ENCODE measurements at places on chromosomes 5 and 9. TPM values are rescaled to one million over a fixed set of nuclear protein-coding genes. Genes with fewer than 3 reads are reported as not detected.
A peak's percentile ranks its signal among the peaks of the same experiment; 100 is the strongest.

DNA sequence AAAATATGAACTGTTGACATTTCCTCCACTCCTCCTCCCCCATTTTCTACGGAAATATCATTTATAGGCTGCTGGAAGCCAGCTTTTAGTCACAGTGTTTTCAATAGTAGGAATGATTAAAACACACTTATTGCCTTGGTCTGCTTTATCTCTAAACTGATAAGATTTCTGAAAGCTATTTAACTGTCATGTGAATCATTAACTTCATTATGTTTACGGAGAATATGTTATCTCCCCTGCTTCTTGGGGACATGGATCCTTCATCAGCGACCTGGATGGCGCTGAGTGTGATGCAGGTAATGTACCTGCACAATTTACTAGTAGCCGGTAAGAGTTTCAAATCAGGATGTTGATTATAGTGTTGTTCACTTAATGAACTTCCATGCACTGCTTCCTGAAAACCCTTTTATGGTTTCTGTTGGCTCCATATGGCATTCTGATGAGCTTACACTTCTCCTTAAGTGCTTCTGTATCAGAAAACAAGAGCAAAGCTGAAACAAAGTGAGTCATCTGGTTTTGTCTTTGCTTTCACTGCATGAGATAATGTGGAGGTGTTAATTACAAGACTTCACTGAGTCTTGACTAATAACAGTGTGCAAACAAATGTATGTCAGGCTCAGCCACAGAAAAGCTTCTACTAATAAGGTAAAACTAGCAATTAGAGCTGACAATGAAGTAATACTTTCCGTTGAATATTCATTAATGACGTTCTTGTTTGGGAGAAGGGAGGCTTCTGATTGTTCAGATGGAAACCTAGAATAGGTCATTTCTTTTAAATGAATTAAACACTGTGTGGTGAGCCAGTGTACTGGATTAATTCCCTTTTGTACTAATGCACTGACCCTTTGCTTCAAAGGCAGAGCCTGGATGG lies 162.4 kb upstream of the ZNF608 start:
- DNase-seq, result no peak

FGF1 gene
- total RNA-seq, result 4.0 TPM

DNA sequence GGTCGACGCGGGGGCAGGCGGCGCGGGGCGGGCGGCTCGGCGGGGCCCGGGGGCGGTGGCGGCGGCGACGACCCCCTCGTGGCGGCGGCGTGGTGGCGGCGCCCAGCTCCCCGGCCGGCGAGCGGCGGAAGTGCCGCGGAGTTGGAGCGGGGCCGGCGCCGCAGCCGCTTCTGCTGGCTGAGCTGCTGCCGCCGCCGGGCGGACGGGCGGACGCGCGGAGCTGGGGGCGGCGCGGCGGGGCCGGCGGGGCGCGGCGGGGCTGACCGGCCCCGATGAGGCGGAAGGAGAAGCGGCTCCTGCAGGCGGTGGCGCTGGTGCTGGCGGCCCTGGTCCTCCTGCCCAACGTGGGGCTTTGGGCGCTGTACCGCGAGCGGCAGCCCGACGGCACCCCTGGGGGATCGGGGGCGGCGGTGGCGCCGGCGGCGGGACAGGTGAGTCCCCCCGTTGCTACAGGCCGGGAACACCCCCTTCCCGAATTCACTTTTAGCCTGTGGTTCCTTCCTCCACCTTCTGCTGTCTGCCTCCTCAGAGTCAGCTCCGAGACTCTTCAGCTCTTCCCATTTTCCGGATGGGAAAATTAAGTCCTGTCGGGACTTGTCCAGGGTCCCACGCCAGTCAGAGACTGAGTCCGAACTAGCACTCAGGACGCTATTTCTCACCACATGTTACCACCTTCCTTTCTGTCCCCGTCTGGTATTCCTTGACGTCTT lies at the start of gene GALNT10:
TSS of gene GALNT10 (plus strand) at position 139 of the 710 bp plus-strand sequence. CDS start at position 273, 134 bp downstream.
- no peak for DNase-seq

SLC6A19 gene
- not detected for total RNA-seq

EIF4E1B gene
- not detected for total RNA-seq

DNA sequence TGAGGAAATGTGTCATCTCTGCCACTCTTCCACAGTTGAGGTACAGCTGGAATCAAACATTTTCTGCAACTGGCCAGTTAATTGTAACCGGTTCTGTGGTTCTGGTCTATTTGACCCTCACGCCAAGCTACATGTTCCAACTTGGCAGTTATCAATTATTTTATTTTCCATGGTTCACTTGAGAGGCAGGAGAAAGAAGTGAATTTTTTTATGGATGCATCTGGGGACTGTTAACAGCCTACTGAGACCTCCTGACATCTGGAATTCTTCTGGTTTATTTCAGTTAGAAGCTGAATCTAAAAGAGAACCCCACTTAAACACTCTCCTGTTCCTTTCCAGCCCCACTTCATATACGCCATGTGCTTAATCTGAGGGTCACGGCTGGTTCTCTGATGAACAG lies 372.3 kb downstream of the DNAH5 start:
- DNase-seq, result no peak

DNA sequence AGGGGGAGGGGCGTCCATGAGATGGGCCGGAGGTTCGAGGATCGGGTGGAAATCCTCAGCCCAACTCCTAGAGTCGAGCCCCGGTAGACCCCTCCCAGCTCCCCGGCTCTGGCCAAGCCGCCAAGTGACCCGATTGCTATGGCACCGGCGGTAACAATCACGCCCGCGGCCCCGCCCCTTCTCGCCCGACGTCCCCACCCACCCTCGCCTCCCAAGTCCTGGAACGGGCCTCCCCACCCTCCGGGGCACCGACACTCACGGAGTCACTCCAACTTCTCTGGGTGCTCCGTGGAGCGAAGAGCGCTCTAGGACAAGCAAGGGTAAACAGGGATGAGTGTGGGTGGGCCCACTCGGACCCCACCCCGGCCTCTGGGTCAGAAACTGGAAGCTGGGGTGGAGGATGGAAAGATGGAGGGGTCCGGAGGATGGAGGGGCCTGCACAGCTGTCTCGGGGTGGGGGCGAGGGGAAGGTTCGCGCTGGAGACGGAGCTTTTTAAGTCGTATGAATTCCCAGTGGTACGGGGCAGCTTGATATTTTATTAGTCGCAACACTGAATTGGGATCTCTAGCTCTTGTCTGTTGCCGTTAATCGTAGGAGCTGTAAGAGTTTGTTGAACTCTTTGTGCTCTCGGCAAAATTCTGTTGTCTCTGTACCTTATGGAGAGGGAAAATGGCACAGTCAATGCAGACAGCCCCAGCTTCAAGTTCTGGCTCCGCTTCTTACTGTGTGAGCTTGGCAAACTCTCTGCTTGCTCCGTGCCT lies at the start of gene SPACA9:
TSS of gene SPACA9 (plus strand) at position 204 of the 762 bp plus-strand sequence. CDS start 5,050 bp downstream, outside the sequence.
- no peak for DNase-seq

GRCh38 chr5:11590475-11590874 lies 313.8 kb downstream of the CTNND2 start:
- no peak for DNase-seq

DNA sequence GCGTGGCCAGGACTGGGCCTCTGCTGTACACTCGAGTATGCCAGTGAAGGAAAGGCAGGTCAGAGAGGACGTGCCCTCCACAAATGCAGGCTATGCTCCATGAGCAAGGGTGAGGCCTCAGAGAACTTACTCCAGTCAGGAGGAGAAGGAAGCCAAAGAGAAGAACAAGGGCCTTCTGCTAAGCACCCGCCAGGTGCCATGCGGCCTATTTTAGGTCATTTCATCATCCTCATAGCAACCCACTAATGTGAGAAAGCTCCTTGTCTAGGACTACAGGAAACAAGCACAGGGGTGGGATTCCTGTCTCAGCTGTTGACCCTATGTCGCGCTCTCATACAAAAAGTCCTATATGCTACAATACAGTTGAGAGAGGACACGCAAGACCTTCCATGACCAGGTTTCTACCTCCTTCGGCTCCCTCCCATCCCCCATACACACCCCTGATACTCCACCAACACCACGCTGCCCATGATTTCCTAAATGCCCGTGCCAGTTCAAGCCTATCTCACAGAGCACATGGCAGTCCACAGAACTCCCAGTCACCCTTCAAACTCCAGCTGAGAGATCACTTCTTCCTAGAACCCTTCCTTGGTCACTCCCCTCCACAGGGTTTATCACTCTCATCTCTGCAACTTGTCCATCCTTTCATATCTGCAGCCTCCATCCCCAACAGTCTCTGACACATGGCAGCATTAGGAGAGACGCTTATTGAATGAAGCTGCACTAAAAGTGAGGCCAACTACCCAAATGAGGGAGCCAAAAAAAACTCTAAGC lies 26.8 kb downstream of the PSMB7 start:
- no peak for DNase-seq

DNA sequence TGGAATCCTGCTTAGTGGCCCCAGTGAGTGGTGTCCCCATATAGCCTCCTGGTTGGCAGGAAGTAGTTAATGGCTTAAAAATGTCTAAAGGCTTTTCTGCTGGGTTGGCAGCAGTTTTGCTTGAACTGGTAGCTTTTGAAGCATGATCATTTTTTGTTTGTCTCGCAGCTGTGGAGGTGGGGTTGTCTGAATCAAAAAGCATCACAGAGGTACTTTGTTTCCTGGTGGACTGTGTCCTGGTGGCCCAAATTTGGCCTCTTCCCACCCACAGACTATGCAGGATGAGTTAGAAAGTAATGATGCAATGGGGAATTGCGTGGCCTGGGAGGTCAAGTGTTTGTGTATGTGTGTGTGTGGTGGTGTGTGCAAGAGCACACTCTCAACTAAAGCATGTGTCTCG lies 322.7 kb downstream of the ARHGEF28 start:
- DNase-seq, result peak; percentile 18

TAF11L5 gene
- total RNA-seq, result not detected

ERCC8 gene
- total RNA-seq, result 12.0 TPM

DNA sequence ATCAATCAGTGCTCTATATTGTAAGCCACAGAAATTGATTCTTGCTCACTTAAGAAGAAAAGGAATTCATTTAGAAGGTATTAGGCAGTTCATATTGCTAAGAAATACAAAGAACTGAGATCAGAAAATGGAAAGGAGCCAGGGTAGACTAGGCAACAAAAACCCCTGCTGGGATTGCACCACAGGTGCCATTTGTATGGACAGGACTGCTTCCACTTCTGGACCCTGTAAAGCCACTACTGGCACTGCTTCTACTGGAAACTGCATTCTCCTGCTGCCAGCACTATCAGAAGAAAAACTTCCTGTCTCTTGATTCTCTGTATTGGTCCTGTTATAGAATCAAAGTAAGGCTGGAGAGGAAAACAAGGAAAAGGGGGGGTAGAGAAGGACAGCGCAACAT lies 45.9 kb downstream of the CERT1 start:
- DNase-seq, result peak; percentile 12

GRCh38 chr9:92944921-92945320 lies 2.4 kb upstream of the FGD3 start:
- no peak for DNase-seq

DNA sequence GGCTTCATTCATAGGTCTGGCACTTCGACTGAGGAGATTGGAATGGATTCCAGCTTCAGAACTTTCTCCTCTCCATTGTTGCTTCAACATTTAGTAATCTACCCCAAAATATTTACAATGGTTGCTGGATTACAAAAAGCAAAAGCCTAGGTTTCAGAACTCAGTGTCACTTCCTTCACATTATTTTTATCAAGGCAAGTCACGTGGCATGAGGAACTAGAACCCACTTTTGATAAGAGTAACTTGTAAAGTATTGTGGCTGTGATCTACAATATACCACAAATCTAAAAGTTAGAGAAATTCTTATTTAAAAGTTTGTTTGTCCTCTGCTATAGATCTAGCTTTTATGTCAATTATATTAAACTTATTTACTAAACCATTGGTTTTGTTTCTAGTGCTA lies 39.7 kb upstream of the ANKDD1B start:
- no peak for DNase-seq

GRCh38 chr9:3848445-3849114 lies 322.8 kb upstream of the RFX3 start:
- peak; percentile 42 for DNase-seq

GRCh38 chr9:87696641-87697040 lies 29.3 kb upstream of the CTSL start:
- DNase-seq, result no peak

- DNase-seq, result no peak
Measured at GRCh38 chr5:157590478-157590877, 14.9 kb upstream of the ADAM19 start.

TMEM174 gene
- total RNA-seq, result not detected

- peak; percentile 81 for DNase-seq
Measured at GRCh38 chr9:21770871-21771560, 31.4 kb upstream of the MTAP start.

DNLZ gene
- total RNA-seq, result 36.6 TPM

CFAP157 gene
- not detected for total RNA-seq

LCN10 gene
- not detected for total RNA-seq

DNA sequence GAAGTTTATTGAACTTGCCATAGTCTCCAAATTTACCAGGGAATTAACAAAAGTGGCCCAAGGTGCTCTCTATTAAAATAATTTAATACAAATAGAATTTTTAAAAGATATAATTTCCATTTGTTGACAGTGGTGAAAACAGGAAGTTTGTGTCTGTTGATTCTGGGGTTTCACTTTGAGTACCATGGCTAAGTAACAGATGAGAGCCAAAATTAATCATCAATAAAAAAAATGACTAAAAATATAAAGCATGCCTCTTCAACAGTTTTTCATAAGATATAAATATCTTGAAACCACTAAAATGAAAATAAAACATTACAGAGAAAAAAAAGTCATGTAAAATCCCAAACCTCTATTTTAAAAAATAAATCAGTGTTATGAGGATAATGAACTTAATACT lies 49.8 kb downstream of the SGCD start:
- no peak for DNase-seq

GRCh38 chr9:38372762-38373619 lies 19.5 kb upstream of the ALDH1B1 start:
- no peak for DNase-seq

- DNase-seq, result no peak
Measured at GRCh38 chr9:131447148-131447547, 53.3 kb downstream of the PRRC2B start.

- no peak for DNase-seq
Measured at GRCh38 chr5:139383275-139383992, at the start of gene SLC23A1. SLC23A1 (minus strand) TSS chr5:139383297; CDS start chr5:139383253, 44 bp downstream.

DNA sequence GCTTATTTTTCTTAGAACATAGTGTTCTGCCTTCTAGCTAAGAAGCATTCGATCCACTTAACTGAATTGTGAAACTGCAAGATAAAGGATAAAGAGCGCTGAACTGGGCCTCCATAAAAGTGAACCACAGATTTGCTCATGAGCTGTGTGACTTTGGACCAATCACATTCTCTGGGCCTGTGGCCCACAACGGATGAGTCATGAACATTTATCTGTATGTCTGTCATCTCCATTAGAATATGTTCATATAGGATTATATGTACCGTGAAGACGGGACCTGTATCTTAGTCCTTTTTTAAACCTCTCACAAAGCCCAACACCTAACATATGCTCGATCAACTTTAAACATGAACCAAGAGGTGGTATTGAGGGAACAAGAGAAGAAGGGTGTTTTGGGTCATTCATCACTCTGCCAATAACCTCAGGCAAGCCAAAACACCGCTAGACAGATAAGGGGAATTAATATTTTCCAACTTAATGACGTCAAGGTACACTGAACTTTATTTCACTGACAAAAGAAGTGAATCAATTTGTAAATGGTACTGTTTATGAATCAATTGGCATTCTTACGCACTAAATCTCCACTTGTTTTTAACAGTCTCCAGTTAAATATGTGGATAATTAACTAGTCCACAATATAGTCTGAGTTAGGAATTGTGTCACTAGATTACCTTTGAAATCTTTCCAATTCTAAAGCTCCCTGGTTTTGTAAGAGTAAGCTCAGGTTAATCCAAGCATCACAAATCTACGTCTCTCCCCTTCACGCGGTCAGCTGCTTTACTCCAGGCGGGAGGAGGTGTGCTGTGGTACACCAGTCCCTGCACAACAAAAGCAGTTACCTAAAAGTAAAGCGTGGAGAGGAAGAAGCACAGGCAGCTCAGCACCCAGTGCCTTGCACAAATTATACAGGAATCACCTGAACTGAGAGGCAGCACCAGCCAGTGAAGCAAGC lies 1.6 kb downstream of the TMEM245 start:
- peak; percentile 81 for DNase-seq

ITK gene
- total RNA-seq, result not detected
